Activated effector memory CD4-positive, alpha-beta T cell treated with anti-CD3 and anti-CD28 coated beads, Interleukin-2, amount 50 U/mL, for 16 hours (primary cell): ENCODE measurements at places on chromosomes 2 and 18.

DNA sequence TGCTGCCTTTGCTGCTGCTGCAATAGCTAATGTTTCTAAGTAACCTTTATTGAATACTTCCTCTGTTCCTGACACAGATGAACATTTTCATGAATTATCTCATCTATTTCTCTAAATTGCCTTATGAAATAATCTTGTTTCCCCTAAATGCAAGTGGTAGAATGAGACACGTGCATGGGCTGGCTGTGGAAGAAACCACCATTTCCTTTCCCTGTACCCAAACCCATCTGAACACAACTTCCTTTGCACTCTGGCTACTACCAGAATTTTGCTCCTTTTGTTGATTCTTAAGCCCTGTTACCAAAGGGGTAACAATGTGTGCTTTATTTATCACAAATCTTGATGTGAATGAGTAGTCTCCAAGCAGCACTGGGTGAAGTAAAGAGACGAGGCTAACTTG, 29.2 kb downstream of the AKAIN1 start:
- DNase-seq = no peak

DNA sequence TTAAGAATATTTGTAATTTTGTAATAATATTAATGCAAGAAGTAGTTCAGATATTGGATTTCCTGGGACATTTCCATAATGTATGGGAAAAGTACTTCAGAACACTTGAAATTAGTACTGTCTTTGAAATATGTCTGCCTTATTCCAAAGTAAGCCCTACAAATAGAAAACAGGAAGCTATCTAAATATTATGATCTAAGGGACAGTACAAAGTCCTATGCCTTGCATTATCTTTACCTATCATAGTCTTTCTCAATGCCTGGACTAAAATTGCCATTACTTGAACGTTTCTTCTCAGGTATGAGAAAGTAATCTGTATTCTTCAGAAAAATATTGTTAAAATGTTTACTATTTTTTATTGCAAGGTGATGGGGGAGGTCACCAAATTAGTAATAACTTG, 113.0 kb downstream of the PPP1R1C start:
- DNase-seq = no peak

GRCh38 chr2:119190321-119191111, 32.0 kb upstream of the C1QL2 start:
- no peak for DNase-seq

DNA sequence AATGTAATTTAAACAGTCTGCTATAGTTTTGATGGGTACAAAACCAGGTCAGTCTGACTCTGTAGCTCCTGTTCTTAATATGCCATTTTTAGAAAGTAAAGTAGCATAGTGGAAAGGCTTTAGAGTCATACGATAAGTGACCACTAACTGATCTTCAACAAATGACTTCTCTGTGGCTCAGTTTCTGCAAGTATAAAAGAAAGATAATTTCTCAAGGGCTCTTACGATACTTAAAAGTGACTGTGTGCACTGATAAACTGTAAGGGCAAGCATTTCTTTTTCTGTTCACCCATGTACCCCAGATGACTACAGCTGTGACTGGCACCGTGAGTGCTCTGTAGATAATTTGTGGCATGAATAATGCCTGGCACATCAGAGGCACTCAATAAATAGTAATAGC, 178.7 kb downstream of the LCLAT1 start:
- DNase-seq = no peak

DNA sequence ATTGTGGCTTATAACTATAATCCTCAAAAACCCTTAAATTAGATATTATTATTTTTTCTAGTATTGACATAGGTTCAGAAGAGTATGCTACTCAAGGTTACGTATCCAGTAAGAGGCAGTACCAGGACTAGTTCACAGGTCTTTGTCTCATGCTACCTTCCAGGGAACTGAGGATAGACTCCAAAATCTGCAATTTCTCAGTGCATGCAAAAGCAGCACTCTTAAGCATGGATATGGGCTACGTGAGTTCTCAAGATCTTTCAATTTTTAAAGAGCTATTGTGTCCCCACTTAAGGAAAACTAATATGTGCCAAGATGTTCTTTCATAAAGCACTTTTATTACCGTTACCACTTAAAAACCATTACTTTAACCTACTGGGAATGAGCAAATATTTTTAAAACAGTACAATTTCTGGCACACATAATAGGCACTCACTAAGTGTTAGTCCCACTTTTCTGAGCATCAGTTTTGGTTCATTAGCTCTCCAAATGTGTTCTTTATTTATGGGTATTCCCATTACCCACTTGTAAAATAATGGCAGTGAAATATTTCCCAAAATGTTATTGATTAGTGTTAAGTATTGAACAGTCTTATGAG, 113.8 kb upstream of the TTN start:
- no peak for DNase-seq

- no peak for DNase-seq
These were observed 111.3 kb downstream of the TSN start for GRCh38 chr2:121866789-121867188.

DNA sequence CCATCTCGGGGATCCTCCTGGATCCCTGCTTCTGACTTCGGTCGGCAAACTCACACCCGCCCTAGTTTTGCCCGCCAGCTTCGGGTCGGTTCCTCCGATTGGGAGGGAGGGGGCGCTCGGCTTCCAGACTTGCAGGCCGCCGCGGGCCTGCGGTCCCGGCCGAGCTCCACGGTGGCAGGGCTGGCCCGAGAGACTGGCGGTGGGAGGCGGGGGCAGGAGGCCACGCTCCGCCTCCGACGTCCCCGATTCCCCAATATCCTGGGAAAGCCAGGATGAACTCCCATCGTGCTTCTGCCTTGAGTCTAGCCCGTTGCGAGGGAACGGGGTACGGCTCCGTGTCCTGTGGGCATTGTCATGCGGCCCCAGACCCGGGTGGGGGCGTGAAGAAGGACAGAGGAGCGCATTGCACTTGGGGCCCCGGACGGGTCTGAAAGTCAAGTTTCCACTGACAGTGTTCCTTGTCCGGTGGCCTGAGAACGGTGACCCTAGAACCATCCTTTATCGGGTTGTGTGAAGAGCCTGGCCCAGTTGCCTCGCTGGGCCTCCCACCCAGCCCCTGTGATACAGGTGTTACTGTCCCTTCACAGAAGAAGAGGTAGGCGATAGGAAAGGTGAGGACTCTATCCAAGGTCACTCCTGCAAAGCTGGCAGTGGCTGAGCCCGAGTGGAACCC, 2.4 kb upstream of the INHBB start:
- peak; percentile 80 for DNase-seq

GRCh38 chr2:185436787-185437372, 301.7 kb upstream of the FSIP2 start:
- DNase-seq = no peak

DNA sequence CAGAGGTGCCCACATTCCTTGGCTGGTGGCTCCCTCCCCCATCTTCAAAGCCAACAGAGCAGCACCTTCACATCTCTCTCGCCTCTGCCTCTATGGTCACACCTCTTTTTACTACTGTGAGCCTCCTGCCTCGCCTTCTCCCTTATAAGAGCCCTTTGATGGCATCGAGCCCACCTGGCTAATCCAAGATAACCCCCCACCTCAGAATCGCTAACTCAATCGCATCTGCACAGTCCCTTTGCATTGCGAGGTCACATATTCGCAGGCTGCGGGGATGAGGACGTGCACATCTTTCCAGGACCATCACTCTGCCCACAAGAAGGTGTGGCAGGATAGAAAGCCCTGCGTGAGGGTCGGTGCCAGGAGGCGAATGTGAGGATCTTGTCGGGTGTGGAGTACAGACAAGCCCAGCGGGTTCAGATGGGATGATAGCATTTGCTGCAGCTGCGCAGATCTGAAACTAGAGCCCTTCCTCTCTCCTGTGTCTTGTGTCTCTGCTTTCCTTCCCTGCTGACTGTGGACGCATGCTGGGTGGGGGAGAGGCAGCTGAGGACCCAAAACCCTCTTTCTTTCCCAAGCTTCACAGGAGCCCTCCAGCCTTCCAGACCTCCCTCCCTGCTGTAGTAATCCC, 148.3 kb upstream of the HDAC4 start:
- DNase-seq = peak; percentile 56

GRCh38 chr2:101985101-101985792, 6.5 kb upstream of the IL1R2 start:
- DNase-seq = no peak

DNA sequence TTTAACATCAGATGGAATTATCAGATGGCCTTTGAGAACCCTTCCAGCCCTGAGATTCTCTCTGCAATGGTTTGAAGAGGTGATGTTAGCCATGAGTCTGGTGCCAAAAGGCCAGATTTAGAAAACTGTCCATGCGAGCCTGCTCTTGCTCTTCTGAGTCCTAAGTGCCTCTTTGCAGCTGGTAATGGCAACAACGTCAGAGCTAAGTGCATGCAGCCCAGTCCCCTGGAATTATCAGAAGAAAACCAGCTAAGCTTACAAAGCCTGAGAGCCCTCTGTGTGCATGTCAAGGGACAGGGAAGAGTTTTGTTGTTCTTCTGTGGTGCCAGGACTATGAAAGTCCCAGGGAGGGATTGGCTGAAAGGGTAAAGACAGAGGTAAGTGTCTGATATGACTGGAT, 89.8 kb downstream of the LOXHD1 start:
- no peak for DNase-seq

DNA sequence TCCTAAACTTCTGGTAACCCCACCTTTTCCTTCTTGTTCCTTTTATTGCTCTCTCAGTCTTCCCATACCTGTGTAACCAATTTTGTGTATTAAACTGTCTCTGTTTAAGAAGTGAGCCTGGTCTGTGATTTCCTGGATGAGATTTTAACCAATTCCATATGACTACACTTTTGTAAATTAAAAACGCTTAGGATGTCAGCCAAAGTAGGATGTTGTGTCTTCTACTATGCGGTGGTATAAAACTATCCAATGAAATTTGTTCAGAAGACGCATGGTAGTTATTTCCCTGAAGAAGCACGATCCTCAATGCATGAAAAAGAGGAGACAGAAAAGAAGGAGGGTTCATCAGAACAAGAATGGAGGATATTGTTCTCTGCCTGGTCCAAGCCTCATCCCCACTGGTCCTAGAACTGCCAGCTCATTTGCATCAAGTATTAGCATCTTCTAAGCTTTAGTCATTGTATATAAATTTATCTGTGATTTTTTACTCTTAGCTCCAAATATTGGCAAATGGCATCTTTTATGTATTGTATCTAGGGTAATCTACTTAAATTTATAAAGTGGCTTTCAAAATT, 127.4 kb downstream of the TGIF1 start:
- no peak for DNase-seq

GRCh38 chr18:48539406-48540250, 797 bp downstream of the CTIF start:
- DNase-seq = peak; percentile 70

DNA sequence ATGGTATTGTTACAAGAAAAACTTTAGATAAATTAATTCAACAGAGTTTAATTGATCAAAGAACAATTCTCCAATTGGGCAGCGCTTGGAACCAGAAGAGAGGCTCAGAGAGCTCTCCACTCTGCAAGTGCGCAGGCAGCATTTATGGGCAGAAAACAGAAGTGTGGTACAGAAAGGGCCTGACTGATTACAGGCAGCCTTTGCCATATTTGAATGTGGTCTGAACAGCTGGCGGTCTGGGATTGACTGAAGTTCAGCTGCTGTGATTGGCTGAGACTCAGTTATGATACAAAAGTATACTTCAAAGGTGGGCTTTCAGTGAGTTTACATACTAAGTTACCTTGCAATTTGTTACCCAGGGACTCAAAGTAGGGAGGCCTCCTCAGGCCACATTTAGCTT, 301.3 kb upstream of the ID2 start:
- DNase-seq = no peak

DNA sequence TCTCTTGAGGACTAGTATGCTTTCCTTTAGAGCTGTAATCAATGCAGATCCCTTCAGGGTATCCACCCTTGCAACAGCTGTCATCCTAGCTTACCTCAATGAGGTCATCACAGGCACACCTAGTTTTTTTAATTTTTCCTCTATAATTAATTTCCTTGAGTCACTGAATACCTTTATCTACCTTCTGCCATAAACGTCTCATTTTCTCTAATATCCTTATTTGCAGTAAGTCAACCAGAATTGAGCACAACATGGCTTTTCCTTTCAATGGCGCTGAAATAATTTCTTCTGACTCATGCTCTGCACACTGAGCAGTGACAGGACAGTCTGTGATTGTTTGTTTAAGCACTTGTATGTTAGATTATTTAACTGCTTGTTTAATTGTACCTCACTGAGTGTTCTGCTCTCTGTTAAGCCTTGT, 49.4 kb downstream of the ETAA1 start:
- DNase-seq = no peak

DNA sequence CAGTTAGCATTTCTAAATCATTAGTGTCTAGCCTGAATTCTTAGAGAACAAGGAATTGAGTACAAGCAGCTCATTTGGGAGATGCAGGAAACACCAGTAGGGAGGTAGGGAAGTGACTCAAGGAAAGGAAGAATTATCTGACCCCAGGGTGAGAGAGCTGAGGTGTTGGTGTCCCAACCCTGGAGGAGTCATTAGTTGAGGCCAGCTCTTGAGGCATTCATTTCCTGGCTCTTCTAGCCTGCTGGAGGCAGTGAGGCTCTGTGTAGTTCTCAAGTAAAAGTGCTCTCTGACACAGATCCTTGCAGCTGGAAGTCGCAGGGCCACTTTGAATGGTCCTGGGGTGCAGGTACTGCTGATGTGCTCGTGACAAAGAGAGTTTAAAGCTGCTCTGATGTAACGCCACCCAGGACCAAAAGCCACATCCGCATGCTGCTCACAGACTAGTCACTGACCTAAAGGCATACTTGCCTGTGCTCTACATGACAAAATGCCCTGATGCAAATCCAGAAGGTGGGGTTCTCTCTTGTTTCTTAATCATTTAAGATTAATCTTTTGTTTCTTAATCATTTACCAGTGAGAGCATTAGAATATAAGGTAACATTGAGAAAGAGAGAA, 299.5 kb upstream of the LYPD1 start:
- DNase-seq = no peak

DNA sequence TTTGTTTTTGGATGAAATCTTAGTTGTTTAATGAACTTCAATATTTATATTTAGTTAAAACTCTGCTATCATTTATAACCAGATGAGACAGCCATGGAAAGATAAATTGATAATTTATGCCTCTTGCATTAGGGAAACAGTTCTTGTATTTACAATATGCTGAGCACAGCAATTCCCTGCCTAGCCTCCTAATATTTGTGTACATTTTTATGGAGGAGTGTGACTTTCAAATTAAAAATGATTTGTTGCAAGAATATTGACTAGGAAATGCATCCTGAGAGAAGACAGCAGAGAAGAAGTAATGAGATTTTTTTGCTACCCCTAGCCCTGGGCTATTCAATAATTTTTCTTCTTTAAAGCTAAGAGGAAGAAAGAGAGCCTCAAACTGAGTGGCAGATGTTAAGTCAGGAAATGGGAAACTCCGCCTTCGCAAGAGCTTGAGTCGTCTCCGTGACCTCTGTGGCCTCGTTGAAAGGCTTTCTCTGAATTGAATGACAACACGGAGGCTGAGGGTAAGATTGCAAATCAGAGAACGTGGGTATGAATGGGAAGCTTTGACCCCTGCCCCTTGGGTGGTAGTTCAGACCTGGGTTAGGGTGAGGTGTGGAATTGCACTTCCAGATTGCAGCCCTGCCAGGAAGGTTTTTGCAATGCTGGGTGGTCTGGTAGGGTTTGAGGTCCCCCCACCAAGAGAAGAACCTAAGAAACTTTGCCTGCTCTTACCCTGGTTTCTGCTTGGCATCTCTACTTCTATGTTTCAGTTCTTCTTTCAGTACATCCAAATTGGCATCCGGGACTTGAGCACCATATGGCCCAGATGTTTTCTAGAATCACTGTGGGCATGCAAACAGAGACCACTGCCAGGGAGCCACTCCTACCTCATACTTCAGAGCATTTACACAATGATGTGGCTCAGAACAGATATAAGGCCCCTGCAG, 210.3 kb upstream of the RBMS1 start:
- no peak for DNase-seq

GRCh38 chr2:200399636-200400035, 93.1 kb downstream of the SPATS2L start:
- no peak for DNase-seq

GRCh38 chr2:235220331-235220730, 268.5 kb downstream of the SH3BP4 start:
- DNase-seq = no peak
